ENCODE measurements at places on chromosomes 5 and 9.

DNA sequence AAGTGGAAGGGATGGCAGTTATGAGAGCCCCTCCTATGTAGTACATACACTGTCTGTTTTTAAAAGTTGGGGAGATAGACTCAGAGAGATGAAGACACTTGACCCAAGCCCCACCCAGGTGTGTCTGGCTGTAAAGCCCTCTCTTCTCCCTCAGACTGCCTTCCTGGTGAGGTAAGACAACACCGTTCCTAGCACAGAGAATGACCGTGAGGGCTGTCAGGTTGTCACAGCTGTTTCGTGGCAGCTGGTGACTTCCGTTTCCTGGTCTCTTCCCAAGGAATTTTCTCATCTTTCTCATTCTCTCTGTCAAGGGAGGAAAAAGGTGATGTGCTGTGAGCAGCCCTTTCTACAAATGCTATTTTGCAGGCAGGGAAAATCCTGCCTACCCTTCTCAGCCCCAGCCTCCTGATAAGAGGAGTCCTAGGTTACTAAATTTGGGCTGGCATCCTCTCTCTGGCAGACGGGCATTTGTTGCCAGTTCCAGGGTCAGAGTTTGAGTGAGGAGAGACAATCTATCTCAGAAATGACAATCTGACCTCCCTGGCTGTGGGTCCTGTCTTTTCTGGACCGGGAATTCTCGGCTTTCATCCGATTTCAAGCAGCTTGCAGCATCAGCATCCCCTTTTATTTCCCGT is 263.5 kb upstream of the PANK3 start:
- DNase-seq: no peak

- DNase-seq: no peak
Observed at GRCh38 chr5:173680660-173681242, 64.3 kb upstream of the BOD1 start.

DNA sequence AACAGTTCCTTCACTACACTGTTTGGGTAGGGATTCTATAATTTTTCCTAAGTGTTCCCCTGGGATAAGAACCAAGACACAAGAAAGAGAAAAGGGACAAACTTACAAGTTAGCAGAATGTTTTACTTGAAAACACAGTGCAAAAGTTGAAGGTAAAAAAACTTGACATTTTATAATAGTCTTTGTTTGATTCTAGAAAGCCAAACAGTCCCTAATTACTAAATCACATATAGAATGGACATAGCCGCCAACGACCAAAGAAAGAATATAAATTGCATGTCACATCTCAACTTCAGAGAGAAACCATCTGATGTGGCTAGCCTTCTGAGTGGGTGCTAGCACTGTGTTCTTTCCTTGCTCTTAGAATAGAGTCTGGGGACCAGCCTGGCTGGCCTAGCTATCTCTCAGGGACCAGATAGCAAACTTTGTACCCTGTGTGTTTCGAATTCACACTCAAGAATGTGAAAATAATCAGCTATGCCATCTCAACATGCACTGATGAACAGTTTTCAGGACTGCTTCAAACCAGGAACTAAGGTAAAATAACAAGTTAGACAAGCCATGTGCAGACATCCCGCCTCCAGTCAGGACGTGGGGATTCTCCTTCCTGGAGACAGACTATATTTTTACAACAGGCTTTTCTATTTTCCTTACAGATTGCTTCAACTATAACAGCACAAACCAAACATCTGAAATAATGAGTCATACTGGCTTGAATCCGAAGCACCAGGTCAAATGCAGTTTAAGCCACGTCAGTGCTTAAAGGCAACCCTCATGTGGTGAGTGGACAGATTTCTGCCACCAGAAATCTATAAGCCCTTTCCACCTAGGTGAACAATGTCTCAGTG is 53.7 kb downstream of the LHFPL2 start:
- DNase-seq: peak; percentile 59

DNA sequence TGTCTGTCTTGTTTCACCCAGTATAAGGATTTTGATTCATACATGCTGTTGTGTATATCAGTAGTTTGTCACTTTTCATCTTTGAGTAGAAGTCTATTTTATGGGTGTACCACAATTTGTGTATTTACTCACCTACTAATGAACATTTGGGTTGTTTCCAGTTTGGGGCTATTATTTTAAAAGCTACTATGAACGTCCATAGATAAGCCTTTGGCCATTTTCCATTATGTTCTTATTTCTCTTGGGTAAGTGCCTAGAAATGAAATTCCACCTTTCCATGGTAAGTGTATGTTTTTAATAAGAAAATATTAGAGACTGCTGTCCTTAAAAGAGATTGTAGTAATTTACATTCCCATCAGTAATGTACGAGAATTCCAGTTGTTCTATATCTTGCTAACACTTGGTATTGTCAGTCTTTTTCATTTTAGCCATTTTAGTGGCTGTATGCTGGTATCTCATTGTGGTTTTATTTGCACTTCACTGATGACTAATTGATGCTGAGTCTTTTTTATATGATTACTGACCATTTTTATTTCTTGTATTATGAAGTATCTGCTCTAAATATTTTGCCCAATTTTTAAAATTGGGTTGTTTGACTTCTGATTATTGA is 17.9 kb upstream of the PDE8B start:
- no peak for DNase-seq

DNA sequence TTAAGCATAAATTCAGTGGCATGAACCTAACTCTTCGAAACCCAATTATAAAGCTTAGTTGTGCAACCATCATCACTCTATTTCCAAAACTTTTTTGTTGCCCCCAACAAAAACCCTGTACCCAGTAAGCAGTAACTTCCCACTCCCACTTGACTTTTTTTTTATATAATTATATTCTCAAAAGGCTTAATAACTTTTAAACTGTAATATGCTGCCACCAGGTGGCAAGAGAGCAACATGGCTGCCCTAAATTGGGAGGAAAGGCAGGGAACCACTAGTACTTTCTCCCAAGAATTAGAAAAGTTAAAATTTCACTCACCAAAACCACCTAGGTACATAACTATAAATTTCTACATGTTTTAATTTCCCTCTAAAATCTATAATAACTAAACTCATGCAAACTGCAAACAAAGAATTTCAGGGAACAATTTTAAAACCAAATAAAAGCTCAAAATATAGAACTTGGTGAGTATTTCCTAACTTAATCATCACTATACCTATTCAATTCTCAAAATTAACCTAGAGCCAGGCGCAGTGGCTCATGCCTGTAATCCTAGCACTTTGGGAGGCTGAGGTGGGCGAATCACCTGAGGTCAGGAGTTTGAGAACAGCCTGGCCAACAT is 50.2 kb upstream of the RNF38 start:
- DNase-seq: peak; percentile 16

- no peak for DNase-seq
Observed at GRCh38 chr5:129440424-129440823, 19.7 kb upstream of the ADAMTS19 start.

DNA sequence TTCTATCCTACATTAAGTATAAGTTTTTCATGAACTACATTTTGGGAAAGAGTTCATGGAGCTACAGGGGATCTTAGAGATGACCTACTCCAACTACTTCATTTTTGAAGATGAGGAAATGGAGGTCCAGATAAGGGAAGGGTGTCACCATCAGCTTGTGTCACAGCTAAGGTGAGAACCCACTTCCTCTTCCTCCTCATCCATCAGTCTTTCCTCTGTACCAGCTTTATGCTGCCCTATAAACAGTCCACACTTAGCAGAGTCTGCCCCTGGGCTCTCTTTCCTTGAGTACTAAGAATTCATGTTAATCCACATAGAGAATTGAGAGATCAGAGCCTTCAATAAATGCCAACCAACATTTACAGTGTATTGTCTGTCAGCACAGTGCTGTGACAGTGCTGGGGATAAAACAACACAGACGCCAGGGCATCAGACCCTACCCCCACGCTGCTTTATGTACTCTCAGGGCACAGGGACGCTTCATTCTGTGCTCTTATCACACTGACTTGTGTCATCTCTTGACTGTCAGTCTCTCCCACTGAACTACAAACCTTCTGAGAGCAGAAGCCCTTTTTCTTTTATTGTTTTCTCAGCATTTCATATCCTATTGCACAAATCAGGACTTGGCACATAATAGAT is 22.1 kb downstream of the ADRB2 start:
- no peak for DNase-seq

DNA sequence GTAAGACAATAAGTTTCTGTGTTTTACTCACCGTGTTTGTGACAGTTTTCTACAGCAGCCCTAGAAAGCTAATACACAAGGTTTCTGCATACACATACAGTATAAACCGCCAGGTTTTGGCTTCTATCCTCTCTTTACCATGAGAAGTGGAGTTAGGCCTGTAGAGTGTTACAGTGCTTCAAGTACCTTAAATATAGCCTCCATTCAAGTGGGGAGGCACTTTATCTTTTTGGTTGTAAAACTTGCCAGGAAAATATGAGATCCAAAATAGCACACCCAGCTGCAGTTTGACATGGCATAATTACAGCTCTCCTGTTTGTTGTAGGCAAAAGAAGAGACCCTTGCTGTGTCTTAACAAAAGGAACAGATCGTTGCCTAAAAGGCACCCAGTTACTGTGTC is 90.3 kb upstream of the PTPN3 start:
- DNase-seq: no peak

- no peak for DNase-seq
Observed at GRCh38 chr9:95584176-95584575, 67.4 kb upstream of the PTCH1 start.

- no peak for DNase-seq
Observed at GRCh38 chr5:5141339-5141599, 1.1 kb downstream of the ADAMTS16 start.

DNA sequence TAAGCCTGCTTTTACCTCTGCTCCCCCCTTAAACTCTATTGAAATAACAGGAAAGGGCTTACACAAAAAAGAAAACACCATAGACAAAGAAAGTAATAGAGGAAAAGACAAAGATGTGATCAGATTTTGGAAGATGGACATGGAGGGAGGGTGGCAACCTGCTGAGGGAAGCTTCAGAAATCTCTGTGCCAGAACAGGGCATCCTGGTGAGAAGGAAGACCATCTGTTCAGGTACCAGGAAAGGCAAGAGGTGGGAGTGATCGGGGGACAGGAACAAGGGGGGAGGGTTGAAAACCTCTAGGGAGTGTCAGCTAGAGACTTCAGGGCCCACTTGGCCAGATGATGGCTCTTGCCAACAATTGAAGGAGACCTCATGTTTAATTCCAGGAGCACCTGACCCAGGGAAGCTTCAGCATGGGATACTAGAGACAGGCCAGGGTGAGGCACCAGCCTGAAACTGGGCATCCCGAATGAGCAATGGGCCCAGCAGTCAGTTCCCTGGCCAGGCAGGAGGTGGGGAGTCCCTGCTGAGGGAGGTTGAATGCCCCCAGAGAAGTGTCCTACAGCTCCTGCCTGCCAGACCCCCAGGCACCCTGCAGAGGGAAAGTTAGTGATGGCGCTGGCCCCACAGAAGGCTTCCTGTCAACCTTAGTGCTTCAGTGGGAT is 8.2 kb downstream of the SQSTM1 start:
- DNase-seq: no peak

GRCh38 chr5:149912226-149912871 is 32.2 kb downstream of the PDE6A start:
- DNase-seq: no peak

DNA sequence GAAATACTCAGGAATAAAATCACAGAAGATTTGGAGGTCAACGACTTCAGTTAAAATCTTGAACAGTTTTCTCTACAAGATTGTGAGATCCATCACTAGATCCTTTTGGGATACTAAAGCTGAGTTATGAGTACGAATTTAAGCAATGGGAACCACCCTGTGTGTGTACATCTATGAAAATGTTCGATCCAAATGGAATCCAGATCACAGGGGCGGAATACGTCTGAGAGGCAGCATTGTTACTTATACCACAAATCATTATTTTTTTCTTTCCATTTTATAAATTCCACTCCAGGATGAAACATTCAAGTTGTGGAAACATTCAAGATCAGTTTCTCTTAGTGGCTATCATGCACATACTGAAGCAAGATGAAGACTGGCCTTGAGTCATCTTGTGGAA is 239.3 kb upstream of the PAPPA start:
- DNase-seq: no peak

GRCh38 chr9:113997610-113998009 is 80.5 kb downstream of the AMBP start:
- no peak for DNase-seq

DNA sequence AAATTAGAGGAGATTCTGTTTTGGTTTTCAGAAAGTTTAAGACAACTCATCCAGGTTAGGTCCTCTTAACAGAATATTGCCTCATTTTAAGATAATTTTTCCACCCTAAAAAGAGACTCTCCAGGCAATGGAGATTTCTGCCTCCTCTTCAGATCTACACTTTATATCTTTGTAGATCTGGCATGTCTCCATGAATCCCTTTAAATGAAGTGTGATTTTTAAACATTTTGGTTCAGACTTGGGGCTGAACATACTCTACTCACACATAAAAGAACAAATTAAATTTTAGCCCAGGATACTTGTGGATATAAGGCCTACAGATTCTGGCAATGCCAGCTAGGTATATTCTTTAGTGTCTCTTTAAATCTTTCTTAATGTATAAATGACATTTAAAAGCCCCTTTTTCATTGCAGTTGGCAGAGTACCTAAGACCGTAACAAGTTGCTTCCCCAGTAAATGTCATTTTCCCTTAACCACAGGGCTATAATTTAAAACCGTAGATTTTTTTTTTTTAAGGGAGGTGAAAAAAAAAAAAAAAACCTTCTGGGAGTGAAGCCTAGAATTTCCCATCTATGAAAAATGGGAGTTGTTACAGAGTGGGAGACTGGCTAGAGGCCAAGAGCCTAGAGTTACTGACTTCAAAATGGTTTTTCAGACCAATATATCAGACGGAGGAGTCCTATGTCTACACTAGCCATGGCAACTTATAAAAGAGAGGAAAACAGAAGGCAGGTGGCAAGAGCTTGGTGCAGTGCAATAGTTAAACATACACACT is 207.8 kb upstream of the TARS1 start:
- no peak for DNase-seq

All from right renal pelvis (tissue), 4 donors.